Thoracic aorta (tissue), 2 donors: ENCODE measurements at places on chromosomes 4 and X. TPM values are rescaled to one million over a fixed set of nuclear protein-coding genes. Genes with fewer than 3 reads are reported as not detected.

Gene PASD1
- not detected for total RNA-seq

Gene ERVMER34-1
- not detected for total RNA-seq

Gene CDKL2
- total RNA-seq: 4.7 TPM

GRCh38 chr4:152605641-152606335 lies 69.9 kb upstream of the FBXW7 start:
- no peak for DNase-seq

DNA sequence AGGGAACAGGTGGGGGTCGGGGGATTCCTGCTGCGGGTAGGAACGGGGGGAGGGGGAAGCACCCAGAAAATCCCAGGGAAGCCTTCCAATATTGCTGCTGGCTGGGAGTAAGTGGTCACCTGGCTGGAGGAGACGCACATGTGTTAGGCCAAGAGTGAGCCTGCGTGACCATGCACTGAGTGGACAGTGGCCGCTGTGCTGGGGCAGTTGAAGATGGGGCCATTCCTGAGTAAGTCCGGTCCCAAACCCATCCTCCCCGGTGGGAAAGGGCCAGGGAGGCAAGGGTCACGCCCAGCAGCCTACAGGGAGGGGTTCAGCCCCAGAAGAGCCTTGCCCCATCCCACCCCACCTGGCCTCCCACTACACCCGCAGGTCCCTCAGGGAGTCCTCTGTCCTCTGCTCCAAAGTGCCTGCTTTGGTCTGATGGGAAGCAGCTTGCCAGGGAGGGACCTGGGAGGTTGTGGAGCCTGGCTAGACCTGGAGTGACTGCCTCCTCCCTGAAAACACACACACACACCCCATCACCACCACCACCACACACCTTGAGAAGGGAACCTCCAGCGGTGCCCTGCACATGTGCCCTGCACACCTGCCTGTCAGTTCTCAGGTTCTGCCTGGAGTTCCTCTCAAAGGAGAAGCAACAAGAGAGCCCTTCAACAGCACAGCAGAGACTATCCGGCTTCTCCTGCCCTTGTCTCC lies 6.1 kb downstream of the L1CAM start:
- no peak for DNase-seq
